ENCODE measurements at places on chromosomes 7 and 10.

- peak; percentile 53 for DNase-seq
Measured at GRCh38 chr7:28626624-28627262, 214.4 kb downstream of the CREB5 start.

- peak; percentile 69 for DNase-seq
Measured at GRCh38 chr7:75905785-75906604, 9.0 kb upstream of the POR start.

GRCh38 chr10:3421537-3422257 lies 249.1 kb upstream of the PITRM1 start:
- DNase-seq: no peak

DNA sequence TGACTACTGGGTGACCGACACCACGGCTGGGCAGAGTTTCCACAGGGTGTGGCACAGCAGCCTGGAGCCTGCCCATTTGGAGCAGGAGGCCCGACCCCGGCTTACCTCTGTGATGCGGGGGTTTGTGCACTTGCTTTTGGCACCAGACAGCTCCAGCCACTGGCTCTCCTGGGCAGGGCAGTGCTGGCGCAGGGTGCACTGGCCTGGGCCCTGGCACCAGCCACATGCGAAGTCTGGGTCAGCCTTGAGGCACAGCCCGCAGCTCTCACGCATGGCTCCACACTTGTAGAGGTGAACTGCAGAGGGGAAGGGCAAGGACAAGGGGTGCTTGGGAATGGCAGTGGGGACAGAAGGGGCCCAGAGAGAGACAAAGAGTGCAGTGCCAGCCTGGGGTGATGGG lies 373.7 kb downstream of the PLXNA4 start:
- no peak for DNase-seq

DNA sequence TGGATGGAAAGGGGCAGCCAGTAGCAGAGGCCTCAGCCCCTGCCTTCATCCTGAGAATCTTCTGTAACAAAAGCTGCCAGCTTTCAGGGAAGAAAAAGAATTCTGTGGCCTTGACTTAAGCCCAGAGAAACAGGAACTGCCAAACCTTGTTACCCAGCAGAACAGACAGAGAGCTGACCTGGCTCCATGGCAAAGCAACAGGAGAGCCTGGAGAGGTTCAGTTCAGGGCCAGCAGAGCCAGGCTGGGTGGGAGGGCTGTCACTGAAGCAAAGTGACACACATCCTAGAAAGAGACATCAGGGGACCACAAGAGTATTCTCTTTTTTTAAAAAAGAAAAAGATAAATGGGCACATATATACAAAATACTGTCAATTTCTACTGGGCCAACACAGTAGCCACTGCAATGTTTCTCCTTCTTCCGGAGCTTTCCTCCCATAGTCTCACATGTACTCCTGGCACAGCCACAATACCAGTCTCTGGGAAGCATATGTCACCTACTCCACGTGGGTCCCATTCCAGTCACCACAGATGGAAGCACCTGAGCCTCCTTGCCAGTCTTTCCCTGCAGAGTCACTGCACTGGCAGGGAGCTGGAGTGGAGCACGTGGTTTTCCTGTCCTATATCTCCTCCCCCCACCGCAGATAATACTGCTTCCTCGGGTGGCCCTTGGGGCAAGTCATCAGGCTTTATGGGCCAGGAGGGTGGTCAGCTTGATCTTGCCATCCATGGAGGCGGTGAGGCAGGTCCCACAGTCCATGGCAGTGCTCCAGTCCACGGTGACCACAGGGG lies 15.2 kb upstream of the CYREN start:
- DNase-seq: no peak

GRCh38 chr10:63593576-63593975 lies 72.4 kb downstream of the REEP3 start:
- DNase-seq: no peak

DNA sequence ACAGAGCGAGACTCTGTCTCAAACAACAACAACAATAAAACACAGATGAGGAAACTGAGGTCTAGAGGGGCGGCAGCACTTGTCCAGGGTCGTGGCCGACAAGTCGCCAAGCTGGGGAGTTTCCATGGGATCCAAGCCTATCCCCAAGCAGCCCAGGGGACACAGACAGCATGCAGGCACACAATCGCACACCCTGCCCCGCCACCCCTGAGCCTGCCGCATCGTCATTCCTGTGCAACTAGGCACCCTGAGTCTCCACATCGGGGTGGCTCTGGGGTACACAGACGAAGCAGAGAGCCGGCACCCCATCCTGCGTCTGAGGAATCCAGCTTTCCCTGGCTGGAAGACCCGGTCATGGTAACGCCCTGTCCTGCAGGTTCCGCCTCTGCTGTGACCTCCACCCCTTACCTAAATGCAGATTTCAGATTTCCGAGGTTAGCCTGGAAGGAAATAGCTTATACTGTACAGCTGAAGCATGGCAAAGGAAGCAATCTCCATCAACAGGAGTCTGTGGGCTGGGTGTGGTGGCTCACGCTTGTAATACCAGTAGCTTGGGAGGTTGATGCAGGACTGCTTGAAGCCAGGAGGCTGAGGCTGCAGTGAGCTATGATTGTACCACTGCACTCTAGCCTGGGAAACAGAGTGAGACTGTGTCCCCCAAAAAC lies 136.1 kb upstream of the TNRC18 start:
- DNase-seq: no peak

DNA sequence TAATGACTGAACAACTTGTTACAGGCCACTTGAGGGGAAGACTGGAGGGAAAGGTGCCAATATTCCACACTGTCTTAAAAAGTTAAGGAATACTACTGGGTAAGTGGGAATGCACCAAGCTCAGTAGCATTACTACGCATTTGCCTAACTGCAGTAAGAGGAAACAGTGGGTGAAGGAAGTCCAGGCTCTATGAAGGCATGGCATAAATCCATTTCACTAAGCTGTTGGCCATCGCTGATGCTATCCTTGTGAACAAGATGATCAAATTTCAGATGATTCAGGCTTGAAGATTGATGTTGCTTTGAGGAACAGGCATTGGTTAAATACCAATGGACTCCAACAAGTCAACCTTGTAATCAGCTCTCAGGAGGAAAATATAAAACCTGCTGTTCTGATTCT lies 44.2 kb upstream of the TES start:
- DNase-seq: no peak

DNA sequence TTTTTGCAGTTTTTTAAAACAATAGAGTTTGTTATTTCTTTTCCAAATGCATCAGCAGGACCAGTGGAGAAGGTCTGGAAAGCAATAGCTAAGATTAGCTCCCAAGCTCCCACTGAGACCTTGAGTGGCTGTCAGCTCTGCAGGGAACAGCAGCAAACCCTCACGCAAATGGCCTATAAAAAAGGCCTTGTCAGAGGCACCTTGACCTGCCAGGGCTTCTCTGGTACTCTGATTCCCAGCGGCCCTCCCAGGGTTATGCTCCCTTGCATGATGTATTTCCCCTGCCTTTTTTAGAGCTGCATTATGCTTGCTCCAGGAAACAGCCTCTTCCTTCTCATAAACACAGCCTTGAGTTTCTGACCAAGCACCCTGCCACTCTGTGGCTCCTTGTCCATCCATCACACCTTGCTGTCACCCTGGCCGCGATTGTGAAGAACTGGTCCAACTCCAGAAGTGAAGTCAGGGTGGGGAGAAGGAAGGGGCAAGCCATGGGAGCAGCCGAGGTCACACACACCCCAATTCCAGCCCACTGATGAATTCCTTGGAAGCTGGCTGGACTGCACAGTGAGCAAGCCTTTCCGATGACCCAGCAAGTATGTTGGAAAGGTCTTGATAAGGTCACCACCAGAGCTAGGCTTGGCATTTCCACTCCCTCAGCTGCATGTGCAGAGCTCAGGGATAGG lies 35.3 kb upstream of the NKX2-3 start:
- DNase-seq: no peak

GRCh38 chr10:91046869-91047268 lies 126.0 kb upstream of the ANKRD1 start:
- DNase-seq: no peak

DNA sequence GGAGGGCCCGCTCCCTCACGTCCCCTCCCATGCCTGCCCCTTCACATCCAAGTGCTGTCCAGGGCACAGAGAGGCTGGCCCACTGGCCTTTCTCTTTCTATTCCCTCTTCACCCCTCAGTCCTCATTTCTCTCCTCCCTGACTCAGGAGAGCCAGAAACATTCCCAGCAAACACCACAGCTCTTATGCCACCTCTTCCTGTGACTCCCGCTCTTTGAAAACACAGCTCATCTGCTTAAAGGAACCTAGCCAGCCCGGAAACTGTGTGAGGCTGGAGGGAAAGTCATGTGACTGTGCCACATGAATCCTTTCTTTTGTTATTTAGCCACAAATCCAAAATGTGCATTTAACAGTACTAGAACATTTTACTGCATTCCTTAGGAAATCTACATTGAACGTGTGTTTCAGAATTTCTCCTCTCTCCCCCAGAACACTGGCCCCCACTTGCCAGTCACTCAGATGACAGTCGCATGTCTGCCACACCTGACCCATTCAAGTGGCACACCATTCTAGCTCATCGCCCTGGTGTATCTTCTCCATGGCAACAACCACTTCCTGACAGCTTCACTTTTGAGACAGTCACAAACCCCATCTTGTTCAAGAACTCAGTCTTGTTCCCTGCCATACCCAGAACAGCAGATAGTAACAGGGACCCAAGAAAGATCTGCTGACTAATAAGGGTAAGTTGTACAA lies 42.8 kb downstream of the GRB10 start:
- DNase-seq: no peak

- no peak for DNase-seq
Measured at GRCh38 chr10:104096692-104097091, 11.0 kb upstream of the COL17A1 start.

GRCh38 chr10:114565066-114565465 lies 93.0 kb downstream of the ABLIM1 start:
- DNase-seq: peak; percentile 42

DNA sequence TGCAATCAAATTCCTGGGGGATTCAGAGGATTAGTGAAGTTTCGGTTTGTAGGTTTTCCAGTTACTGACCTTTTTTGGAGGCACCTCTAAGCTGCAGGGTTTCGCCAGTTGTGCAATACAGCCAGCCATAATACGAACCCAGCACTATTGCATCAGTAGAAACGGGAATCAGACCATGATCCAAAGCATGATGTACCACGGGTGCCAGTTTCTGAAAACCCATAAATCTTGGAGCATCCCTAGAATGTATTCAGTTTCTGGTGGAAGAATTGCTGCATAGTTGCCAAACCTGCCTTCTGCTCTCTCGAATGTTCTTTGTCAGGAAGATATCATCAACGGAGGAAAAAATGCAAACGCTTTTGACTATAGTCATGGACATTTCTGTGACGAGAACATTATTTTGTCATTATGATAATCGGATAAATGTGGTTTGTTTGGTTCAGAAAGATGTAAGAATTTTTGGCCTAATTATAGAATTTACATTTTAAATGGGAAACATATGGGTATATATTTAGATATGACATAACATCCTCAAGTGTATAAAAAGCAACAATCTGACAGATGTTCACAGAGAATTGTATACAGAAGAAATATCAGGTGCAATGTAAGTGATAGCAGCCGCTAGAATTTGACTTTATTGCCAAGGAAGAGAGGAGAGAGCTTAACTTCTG lies 186.2 kb upstream of the PRKCQ start:
- DNase-seq: no peak

- no peak for DNase-seq
Measured at GRCh38 chr7:140232957-140233917, 56.5 kb upstream of the KDM7A start.

DNA sequence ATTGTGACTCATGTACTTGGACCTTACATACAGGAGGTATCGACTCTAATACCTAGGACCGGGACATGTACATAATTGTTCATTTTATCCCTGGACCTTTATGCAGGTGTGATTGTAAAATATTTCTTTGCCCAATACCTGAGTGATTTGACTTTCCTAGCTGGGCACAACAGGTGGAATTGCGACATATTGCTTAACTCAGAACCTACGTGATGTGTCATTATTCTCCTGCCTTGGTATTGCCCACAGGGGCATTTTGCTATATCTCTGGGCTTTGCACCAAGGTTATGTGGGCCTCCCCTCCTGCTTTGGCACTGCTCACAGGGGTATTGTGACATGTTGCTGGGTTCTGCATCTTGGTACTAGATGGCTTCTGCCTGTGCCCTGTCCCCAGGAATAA lies 23.9 kb upstream of the ZNF107 start:
- DNase-seq: no peak

DNA sequence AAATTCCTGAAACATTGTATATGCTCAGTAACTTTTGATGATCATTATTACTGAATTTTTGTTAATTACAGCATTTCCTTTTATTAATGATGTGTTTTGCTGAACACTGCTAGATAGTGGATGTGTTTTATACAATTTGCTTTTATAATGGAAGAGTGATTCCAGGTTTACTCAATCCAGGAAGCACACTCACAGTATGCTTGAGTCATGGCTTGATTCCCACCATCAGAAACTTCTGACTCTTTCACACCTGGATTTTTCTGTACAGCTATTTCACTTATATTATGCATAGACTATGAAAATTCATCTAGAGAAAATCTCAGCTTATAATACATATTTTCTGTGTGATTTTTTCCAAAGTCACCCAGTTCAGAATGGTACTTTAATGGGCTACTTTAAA lies 1040.9 kb downstream of the GRM8 start:
- DNase-seq: peak; percentile 76

DNA sequence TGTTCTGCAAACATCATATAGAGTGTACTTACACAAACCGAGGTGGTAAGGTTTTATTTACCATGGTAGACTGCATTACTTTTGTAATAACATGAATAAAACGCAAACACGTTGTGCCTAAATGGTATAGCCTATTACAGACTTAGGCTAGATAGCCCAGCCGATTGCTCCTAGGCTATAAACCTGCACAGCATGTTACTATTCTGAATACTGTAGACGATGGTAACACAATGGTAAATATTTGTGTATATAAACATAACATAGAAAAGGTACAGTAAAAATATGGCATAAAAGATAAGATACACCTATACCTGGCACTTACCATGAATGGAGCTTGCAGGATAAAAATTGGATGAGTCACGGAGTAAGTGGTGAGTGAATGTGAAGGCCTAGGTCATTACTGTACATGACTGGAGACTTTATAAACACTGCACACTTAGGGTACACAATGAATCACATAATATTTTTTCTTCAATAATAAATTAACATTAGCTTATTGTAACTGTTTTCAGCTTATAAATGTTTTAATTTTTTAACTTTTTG lies 16.3 kb downstream of the AKR1D1 start:
- DNase-seq: no peak

GRCh38 chr7:6571160-6571779 lies 6.0 kb upstream of the ZDHHC4 start:
- DNase-seq: no peak

GRCh38 chr10:95273393-95274312 lies 17.1 kb downstream of the PDLIM1 start:
- peak; percentile 87 for DNase-seq

GRCh38 chr10:132707121-132707775 lies 78.7 kb downstream of the NKX6-2 start:
- no peak for DNase-seq

DNA sequence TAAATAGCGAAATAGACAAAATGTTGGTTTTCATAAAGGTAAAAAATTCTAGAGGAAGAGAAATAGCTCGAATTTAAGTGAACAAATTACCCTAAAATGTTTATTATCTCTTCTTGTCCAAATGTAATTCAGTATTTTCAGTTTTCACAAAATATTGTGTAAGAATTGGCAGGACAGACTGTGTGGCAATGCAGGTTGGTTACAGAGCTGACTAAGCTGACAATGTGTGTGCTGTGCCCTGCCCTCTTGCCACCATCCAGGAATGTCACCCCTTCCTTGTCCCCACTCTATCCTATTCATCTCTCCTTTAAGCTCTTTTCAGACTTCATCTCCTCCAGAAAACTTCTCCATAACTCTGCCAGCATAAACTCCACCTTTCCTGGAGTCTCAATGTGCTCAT lies 46.1 kb downstream of the COL28A1 start:
- DNase-seq: no peak
